ENCODE measurements at places on chromosomes 7 and 10.

DNA sequence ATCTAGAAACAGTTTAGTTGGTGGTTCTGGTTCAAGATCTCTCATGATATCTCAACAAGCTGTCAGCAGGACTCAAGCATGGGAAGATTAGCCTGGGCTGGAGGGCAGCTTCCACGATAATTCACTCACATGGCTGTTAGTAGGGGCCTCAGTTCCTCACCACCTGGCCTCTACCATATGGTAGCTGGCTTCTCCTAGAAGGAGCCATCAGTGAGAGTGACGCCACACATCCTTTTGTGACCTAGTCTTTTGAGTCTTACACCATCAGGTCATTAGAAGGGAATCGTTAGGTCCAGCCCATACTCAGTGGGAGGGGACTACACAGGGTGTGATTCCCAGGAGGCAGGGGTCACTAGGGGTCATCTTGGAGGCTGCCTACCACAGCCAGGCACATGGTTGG, 239.3 kb upstream of the PLPP4 start:
- DNase-seq: no peak

GRCh38 chr7:100640517-100641440, 573 bp downstream of the TFR2 start:
- no peak for DNase-seq

- DNase-seq: no peak
These were observed 87.7 kb upstream of the TMEM168 start for GRCh38 chr7:112877691-112878460.

DNA sequence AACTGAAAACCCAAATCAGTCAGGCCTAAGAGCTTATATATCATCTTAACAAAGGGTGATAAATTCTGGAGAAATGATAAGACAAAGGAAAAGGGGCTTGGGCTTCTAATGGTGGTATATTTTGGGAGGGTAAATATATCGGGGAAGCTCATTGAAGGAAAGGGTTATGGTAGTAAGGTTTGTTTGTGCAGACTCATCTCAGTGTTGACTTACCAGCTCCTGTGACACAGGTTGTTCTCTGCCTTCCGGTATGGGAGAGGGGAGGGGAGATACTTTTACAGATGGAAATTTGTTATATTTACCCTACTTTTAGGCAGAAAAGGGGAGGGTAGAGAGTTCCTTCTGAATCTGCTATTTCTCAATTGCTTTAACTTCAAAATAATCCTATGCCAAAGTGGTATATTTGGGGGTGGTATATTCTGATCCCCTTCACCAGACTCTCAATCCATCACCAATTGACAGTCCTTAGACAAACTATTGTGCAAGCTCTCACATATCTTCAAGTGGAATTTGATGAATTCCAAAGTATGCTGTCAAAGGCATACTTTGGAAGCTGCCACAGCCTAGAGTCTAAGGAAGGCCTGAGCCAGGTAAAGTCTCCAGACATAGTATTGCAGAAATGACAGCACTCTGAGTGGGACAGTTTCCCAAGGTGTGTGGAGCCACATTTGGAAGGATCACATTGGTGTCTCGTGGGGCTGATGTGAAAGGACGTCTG, 13.3 kb upstream of the PAPSS2 start:
- DNase-seq: no peak

- no peak for DNase-seq
These were observed 187.4 kb downstream of the PARD3 start for GRCh38 chr10:34627741-34628140.

- DNase-seq: no peak
These were observed 22.2 kb downstream of the MPP7 start for GRCh38 chr10:28280652-28281051.

DNA sequence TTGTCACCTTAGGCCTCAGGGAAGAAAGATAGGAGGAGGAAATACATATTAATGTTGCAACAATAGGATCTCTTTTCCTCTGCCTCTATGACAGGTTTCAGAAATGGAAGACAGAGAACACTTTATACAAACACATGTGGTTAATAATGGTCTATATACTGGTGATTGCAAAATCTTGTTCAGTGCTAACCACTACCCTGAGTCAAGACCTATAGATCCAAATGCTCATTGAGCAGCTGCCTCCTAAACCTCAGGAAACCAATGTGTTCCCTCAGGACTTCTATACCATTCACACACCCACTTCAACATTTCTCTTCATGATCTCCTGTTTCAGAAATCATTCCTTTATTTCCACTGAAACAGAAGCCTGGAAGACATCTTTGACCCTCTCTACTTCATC, 32.5 kb upstream of the VWDE start:
- no peak for DNase-seq

DNA sequence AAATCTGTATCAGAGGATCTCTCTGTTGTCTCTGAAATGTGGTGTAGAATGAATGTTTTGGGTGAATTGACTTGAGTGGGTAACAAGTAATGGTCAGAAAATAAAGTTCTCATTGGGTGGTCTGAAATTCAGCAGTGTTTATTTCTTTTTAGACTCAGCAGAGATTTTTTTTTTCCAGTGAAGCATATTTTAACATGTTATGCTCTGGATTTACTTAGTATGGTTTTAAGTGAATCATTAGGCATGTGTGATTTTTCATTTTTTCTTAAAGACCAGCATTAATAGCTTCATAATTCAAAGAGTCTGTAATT, 63.5 kb downstream of the REEP3 start:
- DNase-seq: no peak

DNA sequence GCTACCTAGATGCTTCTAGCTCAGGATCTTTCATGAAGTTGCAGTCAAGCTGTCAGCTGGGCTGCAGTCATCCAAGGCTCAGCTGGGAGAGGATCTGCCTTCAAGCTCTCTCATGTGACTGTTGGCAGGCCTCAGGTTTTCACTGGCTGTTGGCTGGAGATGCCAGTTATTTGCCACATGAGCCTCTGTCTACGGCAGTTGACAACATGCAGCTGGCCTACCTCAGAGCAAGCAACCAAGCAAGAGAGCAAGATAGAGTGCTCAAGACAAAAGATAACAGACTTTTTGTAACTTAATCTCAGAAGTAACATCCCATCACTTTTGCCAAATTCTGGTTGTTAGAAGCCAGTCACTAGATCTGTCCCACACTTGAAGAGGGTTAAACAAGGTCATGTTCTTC, 125.8 kb downstream of the TPST1 start:
- no peak for DNase-seq

DNA sequence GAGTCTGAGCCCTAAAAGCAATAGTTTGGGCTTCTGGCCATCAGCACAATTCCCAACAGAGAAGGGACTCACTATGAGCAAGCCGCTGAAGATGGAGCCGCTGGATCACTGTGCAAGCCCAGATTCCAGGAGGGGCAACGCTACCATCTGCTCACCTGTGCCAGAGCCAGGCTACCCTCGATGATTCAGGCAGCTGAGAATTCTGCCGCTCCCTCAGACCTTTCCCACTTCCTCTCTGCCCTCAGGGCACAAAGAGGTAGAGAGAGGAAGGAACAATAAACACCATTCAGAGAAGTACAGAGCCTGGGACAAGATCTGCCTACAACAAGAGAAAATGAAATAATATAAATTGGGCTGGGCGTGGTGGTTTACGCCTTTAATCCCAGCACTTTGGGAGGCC, 98.1 kb downstream of the MYOF start:
- no peak for DNase-seq

GRCh38 chr7:105268056-105268455, 120.7 kb downstream of the SRPK2 start:
- no peak for DNase-seq

GRCh38 chr10:73366381-73367298, 8.0 kb upstream of the CFAP70 start:
- no peak for DNase-seq

GRCh38 chr10:61376908-61377368, 76.2 kb downstream of the TMEM26 start:
- no peak for DNase-seq

- DNase-seq: no peak
These were observed 8.5 kb downstream of the PDZD8 start for GRCh38 chr10:117366741-117367140.

DNA sequence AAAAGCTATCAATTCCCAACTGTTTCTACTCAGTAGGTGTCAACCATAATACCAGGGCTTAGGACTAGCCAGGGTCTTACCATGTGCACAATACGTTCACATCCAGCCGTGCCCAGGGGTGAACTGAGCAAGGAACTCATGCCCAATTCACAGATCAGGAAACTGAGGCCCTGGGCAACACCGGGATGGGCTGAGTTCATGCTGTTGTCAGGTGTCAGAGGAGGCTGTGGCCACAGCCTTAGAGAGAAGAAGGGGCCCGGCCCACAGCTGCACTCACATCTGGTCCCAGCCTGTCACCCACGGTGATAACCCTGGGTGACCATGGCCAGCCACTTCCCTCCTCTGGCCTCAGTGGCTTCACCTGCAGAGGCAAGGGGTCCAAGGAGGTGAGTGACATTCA, 92.0 kb downstream of the FAM53B start:
- no peak for DNase-seq

DNA sequence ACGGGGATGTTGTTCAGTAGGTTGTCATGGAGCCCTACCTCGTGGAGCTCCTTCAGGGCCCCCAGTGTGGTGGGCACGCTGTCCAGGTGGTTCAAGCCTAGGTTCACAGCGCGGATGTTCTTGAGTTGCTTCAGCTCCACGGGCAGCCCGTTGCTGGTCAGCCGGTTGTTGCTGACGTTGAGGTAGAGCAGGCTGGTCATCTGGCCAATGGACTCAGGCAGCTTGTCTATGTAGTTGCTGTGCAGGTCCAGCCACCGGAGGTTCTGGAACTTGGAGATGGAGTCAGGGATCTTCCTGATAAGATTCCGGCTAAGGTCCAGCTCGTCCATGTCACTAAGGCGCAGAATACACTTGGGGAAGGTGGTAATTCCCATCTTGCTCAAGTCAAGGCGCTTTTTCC, 26.0 kb downstream of the LRRC18 start:
- no peak for DNase-seq

DNA sequence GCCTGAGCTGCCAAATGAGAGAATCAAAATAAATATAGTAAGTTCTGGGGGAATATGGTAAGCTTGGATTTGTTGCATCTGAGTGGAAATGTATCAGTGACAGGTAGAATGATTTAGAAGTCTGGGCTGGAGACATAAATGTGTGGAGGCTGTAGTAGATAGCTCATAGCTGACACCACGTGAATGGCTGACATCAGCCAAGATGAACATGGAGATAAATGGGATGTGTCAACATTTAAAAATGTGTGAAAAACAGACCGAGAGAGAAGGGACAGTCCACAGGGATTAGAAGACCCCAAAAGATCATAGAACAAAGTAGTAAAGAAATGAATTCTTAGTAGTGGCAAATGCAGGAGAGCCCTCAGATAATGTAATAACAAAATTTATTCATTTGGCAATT, 40.9 kb downstream of the NAMPT start:
- no peak for DNase-seq

GRCh38 chr10:119516381-119517234, 25.9 kb downstream of the RGS10 start:
- DNase-seq: no peak

GRCh38 chr10:95626500-95626899, 30.0 kb downstream of the ALDH18A1 start:
- no peak for DNase-seq

GRCh38 chr10:27944005-27944404, 54.9 kb downstream of the ODAD2 start:
- DNase-seq: no peak

GRCh38 chr7:90613088-90613498, 17.0 kb downstream of the CDK14 start:
- no peak for DNase-seq

- DNase-seq: no peak
These were observed 195.3 kb downstream of the DNAJB6 start for GRCh38 chr7:157532068-157532467.

DNA sequence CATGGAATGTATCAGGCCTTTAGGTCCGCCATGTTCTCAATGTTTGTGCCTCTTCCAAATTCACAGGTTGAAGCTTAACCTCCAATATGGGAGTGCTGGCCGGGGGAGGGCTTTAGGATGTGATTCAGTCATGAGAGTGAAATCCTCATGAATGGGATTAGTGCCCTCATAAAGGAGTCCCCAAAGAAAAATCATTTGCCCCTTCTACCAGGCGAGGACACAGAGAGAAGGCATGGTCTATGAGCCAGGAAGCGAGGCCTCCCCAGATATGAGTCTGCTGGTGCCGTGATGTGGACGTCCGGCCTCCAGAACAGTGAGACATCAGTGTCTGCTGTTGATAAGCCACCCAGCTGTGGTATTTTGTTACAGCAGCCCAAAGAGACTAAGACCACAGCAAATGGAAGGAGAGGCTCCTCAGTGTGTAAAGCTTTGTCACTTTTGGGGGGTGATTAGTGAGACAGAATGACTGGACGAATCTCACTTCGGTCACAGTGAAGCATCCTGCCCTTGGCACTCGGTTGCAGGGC, 231.3 kb upstream of the KLF6 start:
- DNase-seq: no peak

DNA sequence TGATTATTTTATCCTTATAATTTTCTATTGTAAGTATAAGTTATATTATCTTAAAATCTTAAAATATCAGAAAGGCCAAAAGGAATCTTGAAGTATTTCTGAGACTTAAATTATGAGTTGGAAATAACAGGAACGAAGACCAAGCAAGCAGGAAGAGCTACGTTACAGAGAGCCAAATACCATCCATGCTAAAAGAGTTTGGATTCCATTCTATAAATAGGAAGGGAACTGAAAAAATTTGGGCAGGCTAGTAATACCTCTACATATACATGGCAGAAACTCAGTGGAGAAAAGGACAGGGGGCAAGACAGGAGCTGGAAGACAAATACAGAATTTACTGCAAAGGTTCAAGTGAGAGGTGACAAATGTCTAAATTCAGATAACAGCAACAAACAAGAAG, 16.7 kb downstream of the ITGB1 start:
- no peak for DNase-seq

- no peak for DNase-seq
These were observed 13.2 kb downstream of the POM121L12 start for GRCh38 chr7:53048638-53049037.

DNA sequence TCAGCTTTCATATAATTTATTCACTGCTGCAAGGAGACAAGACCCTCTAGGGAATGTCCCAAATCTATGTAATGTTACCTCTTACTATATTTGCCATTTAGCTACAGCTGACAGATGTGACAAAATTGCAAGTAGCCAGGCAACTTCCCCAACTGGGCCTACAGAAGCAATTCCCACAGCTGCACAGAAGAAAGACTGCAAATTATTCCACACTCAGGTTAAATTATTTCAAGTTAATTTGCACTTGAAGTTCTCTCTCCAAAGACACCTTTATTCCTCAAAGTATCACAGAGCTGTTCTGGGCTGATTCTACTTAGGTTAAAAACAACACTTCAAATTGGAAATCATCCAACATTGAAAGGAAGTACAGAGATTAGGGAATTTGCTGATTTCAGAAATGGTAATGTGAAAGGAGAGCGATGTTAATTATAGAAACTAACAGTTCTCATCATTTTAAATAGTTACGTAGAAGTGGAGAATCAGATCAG, 133.6 kb downstream of the THSD7A start:
- DNase-seq: no peak

DNA sequence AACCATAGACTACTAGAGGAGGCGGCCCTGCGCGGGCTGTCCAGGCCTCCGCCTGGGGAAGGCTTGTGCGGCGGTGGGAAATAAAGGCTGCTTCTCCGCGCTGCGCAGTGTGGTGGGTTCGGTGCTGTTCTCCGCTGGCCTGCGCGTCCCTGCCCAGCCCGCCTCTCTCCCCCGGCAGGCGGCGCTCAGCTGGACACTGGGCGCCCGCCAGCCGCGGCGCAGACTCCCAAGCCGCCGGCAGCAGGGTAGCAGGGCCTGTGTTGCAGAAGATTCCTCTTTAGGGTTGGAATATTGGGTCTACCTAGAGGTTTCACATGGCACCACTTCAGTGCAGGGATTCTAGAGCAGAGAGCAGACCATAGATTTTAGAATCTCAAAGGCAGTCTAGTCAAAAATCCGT, 66.1 kb upstream of the ZPBP start:
- DNase-seq: no peak
